ENCODE measurements at places on chromosomes 4 and X.

- DNase-seq, result no peak
Observed at GRCh38 chr4:183702492-183702891, 43.4 kb downstream of the TRAPPC11 start.

DNA sequence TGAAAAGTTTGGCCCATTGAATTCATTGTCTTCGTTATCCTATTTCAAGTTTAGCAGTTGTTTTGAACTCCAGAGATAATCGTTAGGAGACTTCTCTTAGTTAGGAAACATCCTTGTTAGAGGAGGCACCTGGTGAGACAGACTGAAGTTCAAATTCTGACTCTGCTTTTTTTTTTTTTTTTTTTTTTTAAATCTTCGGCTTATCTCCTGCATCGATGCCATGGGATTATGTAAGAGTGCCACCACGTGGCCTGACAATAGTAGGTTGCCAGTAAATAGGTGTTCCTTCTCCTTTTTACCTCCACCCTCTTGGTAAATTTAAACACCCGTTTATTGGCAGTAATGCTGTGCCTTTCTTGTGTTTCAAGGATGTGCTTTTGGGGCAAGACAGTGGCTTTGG, 149.3 kb downstream of the SOWAHB start:
- peak; percentile 61 for DNase-seq

GRCh38 chr4:152572417-152573086, 36.7 kb upstream of the FBXW7 start:
- DNase-seq, result no peak

DNA sequence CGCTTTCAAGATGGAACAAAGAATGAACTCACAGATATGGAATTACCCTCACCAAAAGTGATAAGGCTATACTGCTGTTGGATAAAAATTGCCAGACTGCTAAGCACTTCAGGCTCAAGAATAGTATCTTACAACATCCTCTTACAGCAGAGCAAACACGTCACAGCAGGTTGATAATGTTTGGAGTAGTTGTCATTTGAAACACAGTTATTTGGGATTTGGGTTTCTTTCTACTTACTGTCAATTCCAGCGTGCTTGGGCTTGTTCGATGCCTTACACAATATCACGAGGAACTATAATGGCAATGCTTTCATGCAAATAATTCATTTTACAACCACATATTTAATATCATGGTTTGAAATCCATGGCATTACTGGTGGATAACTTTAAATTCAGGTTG, 1223.7 kb upstream of the AGA start:
- no peak for DNase-seq

GRCh38 chrX:127578395-127578794, 473.8 kb downstream of the ACTRT1 start:
- DNase-seq, result no peak

DNA sequence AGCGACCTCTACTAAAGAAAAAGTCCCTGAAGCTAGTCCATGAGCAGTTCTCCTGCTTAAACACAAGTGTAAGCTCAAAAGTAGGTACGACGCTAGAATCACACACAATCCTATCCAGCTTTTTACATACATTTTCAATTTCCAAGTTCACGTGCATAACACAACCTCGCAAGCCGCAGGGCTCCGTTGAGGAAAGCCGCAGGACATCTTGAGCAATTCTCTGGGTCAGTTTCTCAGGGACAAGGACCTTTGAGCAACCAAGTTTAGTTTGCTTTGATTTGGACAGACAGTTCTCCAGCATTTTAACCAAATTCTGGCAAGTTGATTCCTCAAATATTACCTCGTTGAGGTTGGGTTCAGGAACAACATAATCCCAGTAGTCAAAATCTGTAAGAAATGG, 2.5 kb downstream of the DDIT4L start:
- no peak for DNase-seq

DNA sequence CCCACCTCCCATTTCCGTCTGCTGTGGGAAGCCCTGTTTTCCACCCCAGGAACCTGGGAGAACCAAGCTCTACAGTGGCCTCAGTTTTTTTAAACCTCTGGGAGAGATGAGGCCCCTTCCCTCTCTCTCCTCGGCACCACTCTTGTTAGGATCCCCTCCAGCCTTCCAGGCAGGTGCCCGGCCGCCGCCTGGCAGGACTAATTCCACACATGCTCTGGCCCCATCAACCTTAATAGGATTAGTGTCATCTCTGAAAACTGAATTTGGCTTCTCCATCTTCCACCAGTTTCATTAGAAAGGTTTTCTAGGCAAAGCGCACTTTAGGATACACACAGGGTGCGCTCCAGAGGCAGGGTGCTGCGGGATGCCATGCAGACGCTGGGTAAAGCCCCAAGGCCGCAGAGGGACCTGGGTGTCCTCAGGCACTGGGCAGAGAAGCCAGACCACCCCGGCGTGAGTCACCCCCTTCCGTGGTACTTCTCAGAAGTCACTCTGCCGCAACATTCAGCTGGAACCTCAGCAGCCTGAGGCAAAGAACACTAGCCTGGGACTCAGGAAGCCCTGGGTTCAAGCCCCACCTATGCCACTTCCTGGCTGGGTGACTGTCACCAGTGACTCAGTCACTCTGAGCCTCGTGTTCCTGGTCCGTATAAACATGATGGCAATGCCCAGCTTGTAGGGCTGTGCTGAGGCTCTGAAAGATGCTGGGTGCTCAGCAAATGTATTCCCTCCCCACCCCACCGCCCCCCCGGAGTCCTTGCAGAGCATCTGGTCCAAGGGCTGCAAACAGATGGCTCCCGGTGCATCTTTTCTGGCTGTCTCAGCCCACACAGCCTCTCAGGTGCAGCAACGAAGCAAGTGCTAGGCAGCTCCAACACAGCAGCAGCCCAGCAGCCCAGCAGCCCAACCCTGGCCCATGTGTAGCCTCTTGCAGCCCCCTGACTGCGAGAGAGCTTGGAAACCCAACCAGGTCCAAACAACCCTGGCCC, 29.1 kb downstream of the PPP2R2C start:
- no peak for DNase-seq

GRCh38 chr4:130067419-130067818, 971.5 kb downstream of the C4orf33 start:
- DNase-seq, result no peak

DNA sequence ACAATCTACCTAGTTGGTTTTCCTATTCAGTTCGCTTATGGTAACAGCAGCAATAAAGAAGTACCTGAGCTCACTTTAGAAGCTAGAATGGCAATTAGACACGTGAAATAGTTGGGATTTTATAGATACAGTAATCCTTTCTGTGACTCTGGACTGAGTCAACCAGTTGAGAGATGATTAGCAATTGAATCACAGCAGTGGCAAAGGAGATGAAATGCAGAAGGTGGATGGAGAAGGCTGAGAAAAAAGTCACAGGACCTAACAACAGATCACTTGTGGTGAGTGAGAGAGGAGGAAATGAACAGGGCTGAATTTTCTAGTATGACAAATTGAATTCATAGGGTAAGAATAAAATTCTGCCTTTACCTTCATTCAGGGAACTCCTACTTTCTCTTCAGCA, 197.1 kb upstream of the MAGEB18 start:
- no peak for DNase-seq

DNA sequence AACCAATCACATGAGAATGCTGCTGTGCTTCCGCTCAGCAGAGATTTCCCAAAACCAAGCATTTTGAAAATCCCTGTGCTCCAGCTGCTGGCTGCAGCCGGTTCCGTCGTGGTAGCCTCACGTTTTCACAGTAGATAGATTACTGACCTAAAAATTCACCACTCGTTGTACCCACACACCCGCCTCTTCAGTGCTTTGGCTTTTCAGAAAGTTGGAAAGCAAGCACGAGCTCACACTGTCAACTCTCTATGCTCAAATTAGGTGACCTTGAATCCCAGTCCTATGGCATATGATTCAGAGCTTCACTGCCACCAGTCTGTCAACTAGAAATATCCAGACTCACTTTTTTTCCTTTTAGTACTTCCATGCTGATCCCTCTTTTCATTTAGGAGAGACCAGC, 168.9 kb downstream of the DCTD start:
- no peak for DNase-seq

DNA sequence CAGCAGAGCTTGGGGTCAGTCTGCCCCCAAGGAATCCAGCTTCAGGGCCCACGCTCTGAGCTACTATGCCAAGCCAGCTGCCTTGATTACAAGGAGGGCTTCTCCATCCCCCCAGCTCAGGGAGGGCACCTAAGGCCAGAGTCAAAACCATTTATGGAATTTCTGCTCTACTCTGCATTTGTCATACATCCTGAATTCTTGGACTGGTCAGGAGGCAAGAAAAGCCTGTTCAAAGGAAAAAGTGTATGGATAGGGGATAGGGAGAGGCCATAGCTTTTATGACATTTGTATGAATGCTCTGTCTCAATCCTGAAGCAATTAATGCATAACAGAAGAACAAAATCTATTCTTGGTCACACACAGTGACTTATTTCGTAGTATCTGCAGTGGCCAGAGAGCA, 32.2 kb downstream of the EDNRA start:
- no peak for DNase-seq

DNA sequence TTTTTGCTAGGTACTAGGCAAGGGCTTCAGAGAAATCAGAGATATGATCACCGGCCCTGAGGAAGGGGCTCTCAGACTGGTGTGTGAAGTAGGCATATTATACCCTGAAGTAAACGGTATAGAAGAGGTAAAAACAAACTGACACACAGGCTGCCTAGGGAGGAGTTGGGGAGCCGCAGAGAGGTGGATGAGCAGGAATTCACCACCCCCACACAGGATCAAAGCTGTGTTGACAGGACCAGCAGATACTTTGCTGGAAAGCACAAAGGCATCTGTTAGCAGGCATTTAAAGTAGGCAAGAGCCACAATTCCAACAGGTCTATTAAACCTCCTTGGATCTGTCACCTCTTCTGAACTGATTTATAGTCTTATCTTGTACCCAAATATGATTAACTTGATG, 71.8 kb upstream of the GPR34 start:
- no peak for DNase-seq

GRCh38 chrX:150719621-150720020, 26.4 kb downstream of the MTMR1 start:
- DNase-seq, result no peak

- peak; percentile 5 for DNase-seq
Observed at GRCh38 chrX:87299563-87300160, 217.9 kb upstream of the KLHL4 start.

DNA sequence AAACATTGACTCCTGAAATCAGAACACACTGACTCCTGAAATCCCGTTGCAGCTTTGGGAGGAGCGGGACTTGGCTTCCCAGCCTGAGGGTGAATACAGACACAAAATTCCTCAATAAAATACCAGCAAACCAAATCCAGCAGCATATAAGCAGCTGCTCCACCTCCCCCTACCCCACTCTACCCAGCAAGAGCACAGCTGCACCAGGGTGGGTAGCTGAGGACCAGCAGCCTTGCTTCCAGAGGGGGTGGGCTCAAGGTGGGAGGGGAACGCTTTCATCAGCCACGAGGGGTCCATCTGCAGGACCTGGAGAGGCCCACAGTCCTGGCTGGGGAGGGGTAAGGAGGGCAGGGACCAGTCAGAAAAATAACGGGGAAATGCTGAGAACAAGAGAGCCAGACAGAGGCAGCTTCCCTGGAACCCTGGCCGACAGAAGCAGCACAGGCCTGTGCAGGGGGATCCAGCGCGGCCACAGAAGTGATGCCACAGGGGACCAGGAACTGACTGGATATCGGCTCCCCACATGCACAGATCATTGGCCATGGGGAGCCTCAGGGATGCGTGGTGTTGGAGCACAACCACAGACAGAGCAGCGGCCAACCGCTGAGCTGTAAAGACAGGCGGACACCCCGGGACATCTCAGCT, 49.8 kb downstream of the FGFRL1 start:
- no peak for DNase-seq

- DNase-seq, result peak; percentile 73
Observed at GRCh38 chr4:141346144-141346543, 125.4 kb downstream of the ZNF330 start.
